NCI-H1694 (cell line): ENCODE measurements at places on chromosomes 5 and 9.

GRCh38 chr9:113488490-113488889 is 25.0 kb downstream of the RGS3 start:
- no peak for DNase-seq

DNA sequence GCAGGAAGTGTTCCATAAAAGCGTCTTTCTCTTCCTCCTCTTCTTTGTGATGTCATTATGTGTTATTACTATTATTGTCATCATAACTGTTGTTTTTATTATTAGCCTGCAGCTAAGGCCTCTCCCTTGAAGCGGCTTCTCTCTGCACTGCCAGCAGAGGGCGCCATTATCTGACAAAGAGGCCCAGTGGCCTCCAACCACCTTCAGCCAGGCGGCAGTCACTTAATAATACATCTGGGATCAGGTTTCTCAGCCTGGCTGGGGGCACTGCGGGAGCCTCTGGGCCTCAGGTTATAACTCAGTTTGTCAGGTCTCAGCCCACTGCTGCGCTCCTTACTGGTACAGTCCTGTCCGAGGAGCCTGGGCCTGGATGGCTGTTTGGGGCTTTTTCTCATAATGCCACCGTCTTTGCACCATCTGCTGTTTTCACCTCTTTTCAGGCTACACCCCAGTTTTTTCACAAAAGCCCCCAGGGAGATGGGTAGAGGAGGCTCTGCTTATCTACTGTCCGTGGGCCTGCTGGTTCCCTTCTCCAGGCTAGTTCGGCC is 281.9 kb downstream of the NSG2 start:
- DNase-seq = peak; percentile 12

GRCh38 chr5:135379046-135379654 is 19.9 kb downstream of the MACROH2A1 start:
- DNase-seq = no peak

GRCh38 chr9:33158843-33159776 is 8.0 kb downstream of the B4GALT1 start:
- DNase-seq = no peak

DNA sequence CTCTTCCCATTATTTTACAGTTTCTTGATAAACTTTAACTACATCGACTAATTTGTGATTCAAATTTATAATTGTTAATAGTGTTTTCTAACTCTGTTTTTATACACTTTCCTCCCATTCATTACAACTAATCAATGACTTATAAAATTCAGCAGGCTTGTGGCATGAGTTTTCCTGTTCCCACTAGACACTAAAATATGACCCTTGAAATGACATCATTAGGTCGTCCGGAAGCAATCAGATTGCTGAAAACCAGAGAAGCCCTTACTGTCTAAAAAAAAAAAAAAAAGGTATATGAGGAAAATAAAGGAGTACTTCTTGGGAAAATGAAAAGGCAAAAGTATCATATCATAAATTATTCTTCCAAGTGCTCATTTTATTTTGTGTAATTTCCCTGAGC is 553.7 kb downstream of the ZNF608 start:
- no peak for DNase-seq

- DNase-seq = no peak
Measured at GRCh38 chr5:126811515-126812198, 34.7 kb downstream of the LMNB1 start.

DNA sequence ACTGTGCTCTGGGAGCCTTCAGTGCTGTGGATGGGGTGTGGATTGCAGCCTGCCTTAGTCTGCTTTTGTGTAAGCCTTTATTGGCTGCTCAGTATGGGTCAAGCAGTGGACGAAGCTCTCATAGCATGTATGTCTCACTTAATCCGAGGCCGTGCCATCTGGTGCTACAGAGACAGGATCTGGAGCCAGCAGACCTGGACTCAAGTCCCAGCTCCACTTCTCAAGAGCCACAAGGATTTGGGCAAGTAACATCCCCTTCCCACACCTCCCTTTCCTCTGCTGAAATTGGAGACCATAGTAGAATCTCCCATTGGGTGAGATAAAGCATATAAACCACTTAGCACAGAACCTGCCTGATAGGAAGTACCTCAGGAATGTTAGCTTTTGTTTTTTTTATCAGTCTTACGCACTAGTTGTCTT is 23.4 kb upstream of the LECT2 start:
- no peak for DNase-seq

DNA sequence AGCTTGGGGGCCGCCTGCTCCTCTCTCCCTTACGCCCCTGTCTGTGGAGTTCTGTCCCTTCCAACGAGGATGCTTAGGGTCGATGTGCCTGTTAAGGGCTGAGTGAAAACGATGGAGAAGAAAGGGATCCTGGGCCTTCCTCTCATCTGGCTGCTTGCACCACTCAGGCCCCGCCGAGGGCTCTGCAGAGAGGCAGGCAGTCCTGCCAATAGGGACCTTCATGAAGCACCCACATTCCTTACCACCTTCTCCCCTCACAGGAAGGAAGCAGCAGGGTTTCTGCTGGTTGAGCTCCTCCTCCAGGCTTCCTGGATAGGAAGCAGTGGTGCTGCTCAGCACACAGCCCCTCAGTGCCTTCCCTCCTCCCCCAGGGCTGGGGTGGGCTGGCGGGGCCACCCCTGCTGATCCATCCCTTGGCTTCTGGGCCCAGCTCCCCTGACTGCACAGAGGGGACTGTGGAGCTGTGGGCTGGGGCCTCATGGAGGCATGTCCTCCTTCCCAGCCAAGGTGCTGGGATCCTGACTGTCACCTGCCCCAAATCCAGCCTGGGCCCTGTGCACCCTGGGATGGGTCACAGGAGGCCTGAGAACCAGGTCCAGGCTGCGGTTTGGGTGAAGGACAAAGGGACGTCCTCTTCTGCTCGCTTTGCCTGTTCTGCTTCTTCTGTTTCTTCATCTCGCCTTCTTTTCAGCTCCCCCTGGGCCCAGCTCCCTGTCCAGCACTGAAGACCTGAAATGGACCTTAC is 50.5 kb downstream of the AHRR start:
- DNase-seq = no peak

- DNase-seq = no peak
Measured at GRCh38 chr5:82662340-82662739, 384.2 kb upstream of the RPS23 start.

DNA sequence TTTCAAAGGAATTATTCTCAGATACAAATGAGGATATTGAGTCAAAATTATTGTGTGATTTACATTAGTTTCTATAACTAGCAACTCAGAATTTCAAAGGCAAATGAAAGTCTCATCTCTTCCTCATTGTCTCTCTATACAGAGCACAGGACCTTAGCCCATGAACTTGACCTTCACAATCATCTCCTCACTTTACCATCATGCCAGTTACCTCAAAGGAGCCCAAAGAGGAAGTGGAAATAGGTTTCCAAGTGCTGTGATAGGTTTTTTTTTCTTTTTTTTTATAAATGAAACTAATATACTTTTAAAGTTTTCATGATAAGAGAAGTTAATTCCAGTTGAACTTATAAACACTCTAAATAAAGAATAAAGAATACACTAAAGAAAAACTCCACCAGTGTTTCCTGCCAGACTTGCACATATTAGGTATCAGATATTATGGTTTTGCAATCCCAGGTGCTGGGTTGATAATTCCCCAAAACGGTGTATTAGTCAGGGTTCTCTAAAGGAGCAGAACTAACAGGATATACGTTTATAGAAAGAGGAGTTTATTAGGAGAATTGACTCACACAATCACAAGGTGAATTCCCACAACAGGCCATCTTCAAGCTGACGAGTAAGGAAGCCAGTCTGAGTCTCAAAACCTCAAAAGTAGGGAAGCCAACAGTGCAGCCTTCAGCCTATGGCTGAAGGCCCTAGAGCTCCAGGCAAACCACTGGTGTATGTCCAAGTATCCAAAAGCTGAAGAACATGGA is 50.1 kb upstream of the ADAMTS16 start:
- DNase-seq = no peak

GRCh38 chr5:137070521-137070920 is 428.6 kb downstream of the SPOCK1 start:
- no peak for DNase-seq

GRCh38 chr9:31390403-31391025 is 993.9 kb upstream of the ACO1 start:
- DNase-seq = peak; percentile 42

DNA sequence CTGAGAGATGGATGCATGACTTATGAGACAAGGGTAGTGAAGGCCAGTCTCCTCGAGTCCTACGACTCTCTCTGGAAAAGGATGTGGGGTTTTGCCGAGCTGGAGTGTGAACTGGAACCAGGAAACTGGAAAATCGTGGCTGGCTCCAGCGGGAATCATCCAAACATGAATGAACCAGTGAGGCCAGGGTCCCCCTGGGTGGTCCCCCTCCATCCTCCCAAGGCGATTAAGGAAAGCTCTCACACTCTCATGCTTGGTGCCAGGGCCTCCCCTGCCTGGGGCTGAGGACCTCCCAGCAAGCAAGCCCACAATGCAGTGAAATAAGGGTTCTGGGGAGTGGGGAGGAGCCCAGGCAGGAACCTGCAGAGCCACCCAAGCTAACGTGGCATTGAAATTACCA is 9.6 kb upstream of the AMBP start:
- DNase-seq = no peak

- DNase-seq = no peak
Measured at GRCh38 chr9:128405077-128405779, 15.4 kb upstream of the CERCAM start.

DNA sequence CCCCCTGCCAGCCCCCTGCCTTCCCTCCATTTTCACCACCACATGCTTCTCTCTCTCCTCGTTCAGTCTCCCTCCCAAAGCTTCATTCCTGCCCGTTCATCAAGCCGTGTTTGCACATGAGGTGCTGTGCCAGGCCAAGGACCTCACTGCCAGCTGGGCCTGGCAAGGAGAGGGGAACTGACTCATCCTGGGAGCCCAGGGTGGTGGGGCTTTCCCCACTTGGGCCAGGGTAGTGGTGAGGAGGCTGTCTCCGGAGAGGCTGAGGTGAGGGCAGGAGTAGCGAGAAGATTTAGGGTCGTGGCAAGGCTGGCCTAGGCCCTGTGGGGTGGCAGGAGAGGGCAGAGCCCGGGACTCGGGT is 30.4 kb upstream of the NOTCH1 start:
- peak; percentile 29 for DNase-seq

GRCh38 chr9:14478175-14479162 is 164.5 kb upstream of the NFIB start:
- no peak for DNase-seq

GRCh38 chr9:15513335-15513734 is 2.6 kb upstream of the PSIP1 start:
- DNase-seq = no peak

DNA sequence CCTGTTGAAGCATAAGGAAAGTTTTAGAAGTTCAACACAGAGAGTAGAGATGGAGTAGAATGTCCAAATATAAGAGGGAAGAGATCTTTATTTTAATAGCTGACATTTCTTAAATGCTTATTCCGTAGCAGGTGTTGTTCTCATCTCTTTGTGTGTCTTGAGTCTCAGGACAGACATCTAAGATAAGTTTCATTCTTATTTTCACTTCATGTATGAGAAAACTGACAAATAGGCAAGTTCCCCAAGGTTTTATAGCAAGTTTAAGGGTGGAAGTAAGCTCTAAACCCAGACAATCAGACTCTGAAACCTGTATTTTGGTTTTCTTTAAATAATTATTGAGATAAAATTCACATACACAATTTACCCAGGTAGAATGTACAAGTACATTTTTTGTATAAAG is 228.4 kb upstream of the PPP1R2B start:
- no peak for DNase-seq

DNA sequence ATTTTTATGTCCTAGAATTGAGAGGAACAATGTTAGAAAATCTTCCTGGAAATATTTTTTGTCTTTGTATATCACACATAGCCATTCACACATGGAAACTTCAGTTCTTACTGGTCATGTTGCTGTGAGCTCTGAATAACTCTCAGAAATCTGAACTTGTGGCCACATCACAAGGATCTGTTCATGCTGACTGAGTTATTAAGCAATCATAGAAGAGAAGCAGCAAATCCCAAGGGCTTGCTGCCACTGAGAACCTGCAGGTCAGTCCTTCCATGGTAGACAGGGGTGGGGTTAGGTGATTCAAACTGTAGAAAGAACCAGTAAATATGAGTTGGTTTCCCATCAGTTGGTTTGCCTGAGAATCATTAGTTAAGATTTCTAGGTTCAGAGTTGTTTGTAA is 27.6 kb downstream of the SGCD start:
- DNase-seq = no peak

GRCh38 chr5:59745415-59745863 is 148.1 kb downstream of the PDE4D start:
- no peak for DNase-seq

DNA sequence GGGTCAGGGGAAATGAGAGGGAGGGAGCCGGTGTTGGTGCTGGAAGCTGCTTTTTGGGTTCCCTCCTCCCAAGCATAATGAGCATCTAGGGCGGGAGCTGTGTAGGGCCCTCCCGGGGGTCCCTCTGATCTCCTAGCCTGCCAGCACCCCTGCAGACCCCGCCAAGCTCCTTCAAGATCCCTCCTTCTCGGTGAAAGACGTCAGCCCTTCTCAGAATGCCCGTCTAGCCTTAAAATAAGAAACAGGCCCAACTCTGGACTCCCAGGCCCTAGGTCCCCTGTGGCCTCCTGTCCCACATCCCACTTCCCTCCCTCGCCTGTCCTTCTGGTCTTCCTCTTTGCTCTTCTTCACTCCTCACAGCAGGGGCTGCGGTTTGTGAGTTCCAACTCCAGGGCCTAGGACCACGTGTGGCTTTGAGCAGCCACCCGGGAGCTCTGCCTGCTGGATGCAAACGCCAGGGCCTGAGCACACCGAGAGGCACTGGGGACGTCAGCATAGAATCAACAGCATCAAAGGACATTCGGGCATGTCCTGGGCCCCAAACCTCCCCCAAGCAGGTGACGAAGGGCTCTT is 8.8 kb upstream of the SCGB3A1 start:
- DNase-seq = no peak

GRCh38 chr5:91306497-91306896 is 76.6 kb downstream of the ARRDC3 start:
- no peak for DNase-seq

DNA sequence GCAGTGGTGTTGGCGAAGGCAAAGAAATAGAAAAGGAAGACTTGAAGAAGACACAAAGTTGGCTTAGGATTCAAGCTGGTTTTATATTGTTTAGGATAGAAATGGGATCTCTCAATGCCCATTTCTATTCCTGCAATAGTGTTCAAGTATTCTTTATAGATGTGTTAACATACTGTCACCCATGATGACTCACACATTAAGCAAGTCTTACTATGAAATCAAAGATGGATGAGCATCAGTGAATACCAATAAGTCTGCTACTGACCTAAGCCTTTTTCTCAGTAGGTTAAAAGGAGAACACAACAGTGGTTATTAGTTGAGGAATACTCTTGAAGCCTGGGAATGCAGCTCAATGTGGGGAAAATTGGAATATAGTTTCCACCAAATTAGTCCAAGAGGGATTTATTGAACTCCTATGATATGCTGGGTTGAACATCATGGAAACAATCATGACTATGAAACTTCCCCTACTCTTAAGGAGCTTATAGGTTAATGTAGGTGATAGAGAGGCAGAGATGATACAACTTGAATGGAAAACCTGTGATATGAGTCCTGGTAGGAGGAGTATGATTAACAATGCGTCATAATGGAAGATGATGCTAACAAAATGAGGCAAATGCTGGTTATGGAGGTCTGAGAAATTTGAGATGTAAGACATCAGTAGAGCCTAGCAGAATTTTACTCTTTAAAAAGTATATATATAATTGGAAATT is 417.1 kb upstream of the DAP start:
- DNase-seq = no peak

GRCh38 chr5:124176692-124177091 is 569.7 kb downstream of the ZNF608 start:
- DNase-seq = no peak

GRCh38 chr9:103287361-103287760 is 292.2 kb downstream of the CYLC2 start:
- no peak for DNase-seq

GRCh38 chr5:22306011-22306410 is 547.1 kb downstream of the CDH12 start:
- DNase-seq = no peak

- no peak for DNase-seq
Measured at GRCh38 chr9:3479514-3480352, 46.1 kb downstream of the RFX3 start.
